Activated CD8-positive, alpha-beta memory T cell treated with anti-CD3 and anti-CD28 coated beads for 24 hours (primary cell): ENCODE measurements at places on chromosomes 2 and 18.

DNA sequence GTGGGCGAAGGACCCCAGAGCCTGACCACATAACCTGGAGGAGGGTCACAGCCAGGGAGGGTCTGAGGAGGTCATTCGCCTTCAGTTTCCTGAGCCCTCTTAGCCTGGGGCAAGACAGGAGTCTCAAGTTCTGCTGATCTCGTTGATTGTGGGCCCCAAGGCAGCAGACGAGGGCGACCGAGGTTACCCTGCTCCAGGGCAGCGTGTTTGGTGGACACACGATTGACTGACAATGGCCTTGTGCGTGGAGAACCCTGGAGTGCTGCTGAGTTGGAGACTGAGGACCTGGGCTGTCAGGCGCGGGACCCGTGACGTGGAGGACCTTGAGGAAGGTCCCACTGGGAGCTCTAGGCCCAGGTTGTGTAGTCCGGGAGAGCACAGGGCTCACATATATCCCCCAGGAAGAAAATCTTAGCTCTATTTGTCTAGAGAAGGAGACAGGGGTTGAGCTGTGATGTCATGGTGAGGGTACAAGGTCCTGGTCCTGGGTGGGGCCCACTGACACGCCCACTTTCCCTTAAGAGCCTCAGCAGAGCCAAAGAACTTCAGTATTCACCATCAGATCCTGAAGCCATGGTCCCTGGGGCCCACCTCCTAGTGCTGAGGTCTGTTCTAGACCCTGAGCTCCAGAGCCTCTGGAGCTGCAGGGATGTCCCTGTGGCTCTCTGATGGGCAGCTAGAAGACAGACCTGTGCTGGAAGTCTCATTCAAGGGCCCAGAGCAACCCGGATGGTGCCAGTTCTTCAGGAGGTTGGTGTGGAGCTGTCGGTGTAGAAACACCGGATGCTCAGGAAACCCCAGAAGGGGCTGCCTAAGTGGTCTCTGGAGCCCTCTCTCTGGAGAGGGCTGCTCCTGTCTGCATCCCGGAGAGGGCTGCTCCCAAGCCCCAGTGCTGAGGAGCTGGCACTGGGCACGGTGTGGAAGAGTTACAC is 53.1 kb downstream of the DYSF start:
- DNase-seq, result no peak

DNA sequence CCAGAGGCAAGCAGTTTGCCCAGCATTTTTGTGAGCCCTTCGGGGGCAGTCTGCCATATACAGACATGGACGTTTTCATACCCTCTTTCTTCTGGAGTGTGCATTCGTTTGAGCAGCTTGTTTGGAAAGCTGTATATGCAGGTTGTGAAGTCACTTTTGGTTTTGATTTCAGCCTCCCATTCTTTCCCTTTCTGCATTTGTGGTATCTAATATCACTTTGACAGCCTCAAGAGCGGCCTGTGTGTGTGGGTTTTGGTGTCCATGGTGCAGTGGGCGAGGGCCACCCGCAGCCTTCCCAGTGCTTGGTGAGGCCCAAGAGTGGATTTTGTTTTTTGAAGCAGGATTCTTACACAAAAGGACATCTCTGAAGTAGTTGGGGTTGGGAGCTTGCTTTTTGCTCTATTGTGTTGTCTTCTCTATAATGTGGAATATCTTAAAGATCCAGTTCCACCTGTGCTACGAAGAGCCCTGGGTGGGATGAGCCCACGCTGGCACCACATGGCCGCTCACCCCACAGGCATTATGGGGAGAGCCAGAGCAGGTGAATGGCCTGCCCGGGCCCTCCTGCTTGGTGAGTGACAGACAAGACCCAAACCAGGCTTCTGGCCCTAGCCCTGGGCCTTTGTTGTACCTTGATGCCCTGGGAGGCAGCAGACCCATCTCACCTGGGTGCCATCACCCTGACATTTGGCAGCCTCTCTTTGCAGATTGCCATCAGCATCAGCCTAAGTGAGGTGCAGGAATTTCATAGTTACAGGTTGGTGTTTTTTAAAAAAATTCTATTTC is 29.5 kb downstream of the INPP4A start:
- DNase-seq, result no peak

GRCh38 chr2:194363878-194364277 is 1293.1 kb upstream of the SLC39A10 start:
- DNase-seq, result no peak

DNA sequence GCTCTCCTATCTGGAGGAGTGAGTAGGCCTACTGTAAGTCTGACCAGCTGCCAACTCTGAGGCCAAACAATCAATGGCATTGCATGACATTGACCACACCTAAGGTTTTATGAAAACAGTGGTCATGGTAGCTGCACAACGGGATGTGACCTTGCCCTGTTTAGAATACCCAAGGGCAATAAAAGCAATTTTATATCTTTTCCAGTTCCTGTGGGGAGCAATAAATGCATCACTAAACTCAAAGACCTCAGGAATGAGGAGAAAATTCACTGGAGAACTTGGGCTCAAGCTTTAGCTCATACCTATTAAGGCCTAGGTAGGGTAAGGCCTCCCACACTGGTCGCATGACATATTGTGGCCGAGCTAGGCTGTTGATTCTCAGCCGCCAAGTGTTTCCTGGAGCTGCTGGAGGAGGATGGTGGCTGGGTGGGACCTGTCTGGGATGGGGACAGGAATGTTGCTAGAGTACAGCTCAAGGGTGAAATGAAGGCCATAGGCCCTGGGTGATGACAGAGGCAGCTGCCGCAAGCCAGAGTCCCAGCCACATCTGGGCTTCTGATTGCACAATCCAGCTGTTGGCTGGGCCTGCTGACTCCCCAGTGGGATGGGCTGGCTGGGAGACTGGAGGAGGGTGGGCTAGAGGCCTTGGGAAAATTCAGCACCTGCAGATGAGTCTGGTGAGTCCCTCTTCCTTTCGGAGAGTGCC is 313.7 kb downstream of the CYP26B1 start:
- no peak for DNase-seq

DNA sequence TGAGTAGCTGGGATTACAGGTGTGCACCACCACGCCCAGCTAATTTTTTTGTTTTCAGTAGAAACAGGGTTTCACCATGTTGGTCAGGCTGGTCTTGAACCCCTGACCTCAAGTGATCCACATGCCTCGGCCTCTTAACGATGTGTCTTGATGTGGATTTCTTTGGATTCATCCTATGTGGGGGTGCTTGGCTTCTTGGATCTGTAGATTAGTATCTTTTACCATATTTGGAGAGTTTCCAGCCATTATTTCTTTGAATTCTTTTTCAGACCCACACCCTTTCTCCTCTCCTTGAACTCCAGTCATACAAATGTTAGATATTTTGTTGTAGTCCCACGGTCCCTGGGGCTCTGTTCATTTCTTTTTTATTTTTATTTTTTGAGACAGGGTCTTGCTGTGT is 6.8 kb upstream of the TOGARAM2 start:
- DNase-seq, result no peak

GRCh38 chr18:10293966-10294365 is 160.5 kb upstream of the APCDD1 start:
- no peak for DNase-seq

GRCh38 chr2:127599211-127599610 is 46.7 kb upstream of the GPR17 start:
- DNase-seq, result no peak

GRCh38 chr18:45663403-45664045 is 48.2 kb downstream of the SLC14A2 start:
- no peak for DNase-seq

GRCh38 chr18:35143622-35144596 is 96.9 kb upstream of the ZNF397 start:
- DNase-seq, result no peak

- no peak for DNase-seq
Measured at GRCh38 chr2:50962731-50963130, 69.2 kb downstream of the NRXN1 start.

DNA sequence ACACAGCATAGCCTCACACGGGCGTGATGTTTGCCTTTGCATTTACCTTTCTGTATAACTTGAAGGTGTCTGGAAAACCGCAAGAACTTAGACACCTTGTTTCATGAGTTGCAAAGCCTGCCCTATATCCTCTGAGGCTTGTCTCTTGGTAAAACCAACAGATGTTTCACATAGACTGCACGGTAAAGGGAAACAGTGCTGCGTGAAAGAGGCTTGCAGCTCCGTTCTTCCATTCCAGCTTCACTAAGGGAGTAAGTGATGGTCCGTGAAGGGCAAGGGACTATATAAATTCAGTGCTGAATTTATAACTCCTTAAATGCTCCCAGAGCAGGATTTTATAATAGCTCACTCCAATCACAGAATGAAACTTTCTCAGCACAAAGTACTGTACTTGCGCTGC is 360.5 kb downstream of the SOX11 start:
- DNase-seq, result no peak

- no peak for DNase-seq
Measured at GRCh38 chr2:43358410-43359201, 132.2 kb upstream of the ZFP36L2 start.

DNA sequence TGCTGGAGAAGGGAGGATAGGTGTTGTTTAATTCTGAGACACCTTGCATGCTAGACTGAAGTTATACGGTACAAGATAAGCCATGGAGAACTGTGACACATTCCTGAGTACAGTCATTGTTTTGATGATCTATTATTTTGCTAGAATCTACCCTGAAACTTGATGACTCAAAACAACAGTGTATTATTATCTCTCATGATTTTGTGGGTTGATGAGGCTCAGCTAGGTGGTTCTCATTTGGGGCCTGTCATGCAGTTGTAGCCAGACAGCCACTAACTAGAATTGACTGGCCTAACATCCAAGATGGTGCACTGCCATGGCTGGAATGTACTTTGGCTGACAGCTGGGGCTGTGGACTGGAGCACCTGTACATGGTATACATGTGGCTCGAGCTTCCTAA is 5.4 kb upstream of the IL1R1 start:
- peak; percentile 74 for DNase-seq

DNA sequence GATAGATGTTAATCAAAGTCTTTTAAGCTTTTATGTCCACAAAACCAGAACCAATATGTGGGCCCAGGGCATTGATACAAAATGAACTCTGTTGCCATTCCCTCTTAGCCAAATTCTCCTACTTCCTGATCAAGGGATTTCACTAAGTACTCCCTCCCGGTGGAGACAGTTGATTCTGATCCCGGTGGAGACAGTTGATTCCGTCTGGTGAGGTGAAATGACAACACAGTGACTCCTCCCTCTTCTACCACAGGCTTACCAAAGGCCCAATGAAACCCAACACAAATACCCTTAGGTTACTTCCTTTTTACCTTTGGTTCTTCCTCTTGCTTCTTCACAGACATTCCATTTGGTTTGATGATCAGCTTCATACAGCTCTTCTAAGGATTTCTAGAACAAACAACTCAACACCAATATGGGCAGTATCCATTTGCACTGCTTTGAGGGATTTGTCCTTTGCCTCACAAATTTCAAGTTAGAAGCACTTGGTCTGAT is 153.8 kb downstream of the IKZF2 start:
- DNase-seq, result no peak

DNA sequence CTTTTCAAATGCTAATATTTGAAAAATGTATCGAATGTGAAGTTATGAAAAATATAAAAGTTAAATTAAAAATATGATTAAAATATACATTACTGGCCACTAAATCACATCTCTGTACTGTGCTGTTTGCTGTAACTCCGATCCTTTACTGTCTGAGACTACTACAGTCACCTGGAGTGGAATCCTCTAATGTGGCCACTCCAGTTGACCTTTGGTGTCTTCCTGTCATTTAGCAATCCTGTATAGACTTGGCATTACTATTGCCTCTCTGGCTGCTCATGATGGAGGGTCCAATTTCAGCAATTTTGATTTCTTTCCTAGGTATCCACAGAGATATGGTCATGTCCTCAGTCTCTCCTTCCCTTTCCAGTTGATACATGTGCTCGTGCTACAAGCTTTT is 560.0 kb downstream of the CCDC85A start:
- DNase-seq, result no peak

- no peak for DNase-seq
Measured at GRCh38 chr2:1674276-1674675, 70.0 kb downstream of the PXDN start.

- no peak for DNase-seq
Measured at GRCh38 chr2:6846967-6847681, 18.6 kb downstream of the CMPK2 start.

DNA sequence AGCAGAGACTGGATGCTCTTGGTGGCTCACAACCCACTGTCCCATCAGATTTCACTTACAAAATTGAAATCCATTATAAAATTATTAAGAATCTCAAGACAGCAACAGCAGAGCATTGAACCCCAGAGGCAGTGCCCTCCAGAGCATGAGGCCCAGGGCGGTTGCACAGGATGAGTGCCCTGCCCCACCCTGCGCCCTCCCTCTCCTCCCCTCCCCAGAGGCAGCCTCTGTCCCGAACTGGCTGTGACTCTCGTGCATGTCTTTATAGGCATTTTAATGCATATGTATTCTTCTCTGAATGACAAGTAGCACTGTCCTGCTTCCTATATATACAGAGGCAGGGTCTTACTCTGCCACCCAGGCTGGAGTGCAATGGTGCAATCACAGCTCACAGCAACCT is 10.4 kb downstream of the MFSD2B start:
- DNase-seq, result no peak

DNA sequence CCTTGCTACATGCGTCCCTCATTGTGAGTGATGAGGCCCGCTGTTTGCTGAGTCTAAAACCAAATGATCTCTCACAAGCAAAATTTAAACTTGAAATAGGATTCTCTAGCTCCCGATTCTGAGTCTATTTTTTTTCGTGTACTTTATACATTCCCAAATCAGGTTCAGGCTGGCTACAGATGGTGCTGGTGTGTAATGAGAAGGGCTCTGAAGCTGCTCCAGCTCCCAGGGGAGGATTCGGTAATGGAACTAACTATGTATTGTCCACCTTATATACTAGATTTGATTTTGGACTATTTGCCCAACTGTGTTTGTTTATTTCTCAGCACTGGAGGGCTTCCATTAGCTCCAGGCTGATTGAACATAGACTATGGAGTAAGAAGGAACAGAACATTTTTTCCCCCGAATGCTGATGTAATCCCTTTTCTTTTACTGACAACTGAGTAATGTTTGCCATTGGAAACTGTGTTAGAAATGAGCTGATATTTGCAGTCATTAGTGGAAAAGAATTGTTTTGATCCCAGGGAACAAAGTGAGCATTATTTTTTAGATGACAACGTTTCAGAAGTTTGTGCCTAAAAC is 274.0 kb upstream of the FIGN start:
- DNase-seq, result no peak

DNA sequence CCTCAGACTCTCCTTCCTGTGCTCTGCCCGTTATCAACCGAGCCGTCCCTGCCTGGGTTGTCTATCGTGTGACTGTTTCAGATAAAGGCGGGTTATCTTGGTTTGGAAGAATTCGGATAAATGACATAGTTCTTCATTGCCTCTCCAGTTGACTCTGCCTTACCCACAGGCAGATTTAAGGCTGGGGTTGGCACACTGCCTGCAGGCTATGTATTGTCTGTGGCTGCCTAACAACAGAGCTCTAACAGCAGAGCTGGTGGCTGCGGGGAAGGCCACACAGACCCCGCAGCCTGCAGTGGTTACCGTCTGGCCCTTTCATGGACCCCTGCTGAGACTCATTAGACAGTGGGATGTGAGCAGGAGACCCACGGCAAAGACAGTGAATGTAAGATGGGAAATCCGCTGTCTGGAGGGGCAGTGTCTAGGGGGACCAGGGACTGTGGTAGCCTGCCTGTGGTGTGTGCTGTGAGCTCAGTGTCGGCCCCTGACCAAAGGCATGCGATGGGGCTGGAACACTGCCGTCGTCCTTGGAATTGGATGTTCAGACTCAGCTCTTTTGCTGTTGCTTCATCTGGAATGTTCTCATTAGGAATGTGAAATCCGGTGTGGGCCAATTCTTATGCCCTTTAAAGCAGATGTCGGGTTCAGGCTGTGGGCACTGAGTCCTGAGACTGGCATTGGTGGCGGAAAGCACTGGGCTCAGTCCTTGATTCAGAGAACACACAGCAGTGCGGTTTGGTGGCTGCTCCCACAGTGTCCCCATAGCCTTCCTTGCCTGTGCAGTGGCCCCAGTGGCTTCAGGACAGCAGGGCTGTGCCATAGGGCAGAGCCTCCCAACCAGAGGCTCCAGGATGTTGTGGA is 44.5 kb downstream of the SH3RF3 start:
- no peak for DNase-seq
